ENCODE measurements at places on chromosomes 4 and X. TPM values are rescaled to one million over a fixed set of nuclear protein-coding genes. Genes with fewer than 3 reads are reported as not detected.

DNA sequence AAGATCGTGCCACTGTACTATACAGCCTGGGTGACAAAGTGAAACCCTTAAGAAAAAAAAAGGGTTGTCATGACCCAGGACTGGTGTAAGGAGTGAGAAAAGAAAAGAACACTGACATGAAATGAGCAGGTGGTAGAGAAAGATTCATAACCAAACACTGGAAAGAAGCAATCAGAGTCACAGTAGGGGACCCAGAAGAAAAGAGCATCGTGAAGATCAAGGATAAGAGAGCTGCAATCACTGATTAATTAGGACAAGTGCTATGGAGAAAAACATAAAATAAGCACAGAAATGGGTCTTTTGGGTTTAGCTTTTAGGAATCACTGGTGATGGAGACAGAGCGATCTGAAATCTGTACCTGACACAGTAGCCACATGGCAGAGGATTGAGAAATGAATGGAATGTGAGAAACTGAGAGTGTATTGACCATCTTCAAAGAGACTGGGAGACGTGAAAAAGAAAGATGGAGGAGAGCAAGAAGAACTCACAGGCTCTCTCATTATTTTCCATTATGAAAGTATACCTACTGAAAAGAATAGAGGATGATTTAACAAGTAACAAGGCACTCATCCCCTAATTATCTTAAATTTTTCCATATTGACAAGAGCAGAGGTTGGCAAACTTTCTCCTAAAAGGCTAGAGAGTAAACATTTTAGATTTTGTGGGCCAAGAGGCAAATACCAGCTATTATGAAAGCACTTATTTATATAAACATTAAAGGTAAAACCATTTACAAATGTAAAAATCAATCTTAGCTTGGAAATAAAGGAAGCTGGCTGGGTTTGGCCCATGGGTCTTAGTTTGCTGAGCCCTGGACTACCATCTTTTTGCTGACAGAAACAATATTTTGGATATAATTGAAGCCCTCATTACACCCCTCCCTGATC, 7.3 kb downstream of the TMEM154 start:
- DNase-seq: no peak

DNA sequence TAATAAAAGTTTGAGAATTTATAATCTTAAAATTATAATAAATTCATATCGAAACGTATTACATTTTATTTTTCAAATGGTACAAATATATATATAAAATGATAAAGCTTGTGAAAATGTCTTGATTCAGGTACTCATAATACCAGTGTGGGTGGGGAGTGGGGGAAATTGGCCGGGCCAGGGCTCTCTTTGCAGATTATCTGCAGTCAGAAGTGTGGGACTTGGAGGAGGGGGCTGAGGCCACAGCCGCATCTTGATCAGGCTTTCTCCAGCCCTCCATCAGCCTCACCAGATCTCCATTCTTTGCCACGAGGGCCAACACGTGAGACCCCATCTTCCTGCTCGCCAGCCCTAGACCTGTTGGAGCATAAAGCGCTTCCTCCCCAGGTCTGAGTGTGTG, 86.7 kb downstream of the STIM2 start:
- no peak for DNase-seq

DNA sequence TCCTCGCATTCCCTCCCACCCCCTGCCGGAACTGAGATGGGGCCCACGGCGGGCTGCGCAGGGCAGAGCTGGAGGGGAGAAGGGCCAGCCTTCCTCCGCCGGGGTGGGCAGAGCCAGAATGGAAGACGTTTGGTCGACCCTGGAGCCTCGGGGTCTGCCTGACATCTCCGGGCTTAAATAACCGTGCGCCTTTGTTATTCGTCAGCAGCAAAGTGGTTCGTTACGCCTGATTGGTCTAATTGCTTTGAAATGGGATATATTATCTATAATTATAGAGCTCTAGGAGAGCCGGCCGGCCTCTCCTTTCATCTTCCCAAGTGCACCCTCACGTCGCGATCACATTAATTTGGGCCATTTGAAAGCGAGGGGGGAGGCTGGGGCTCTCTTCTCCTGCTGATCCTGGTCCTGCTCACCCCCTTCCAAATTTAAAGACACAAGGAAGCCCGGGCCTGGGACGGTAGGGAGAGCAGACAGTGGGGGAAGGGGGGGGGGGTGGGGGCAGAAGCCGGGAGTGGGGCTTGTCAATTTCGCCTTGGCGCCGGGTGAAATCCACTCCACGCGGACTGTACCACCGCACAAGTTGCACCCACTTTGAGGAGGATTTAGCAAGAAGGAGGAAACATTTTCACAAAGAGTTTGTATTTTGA, 4.7 kb upstream of the MSX1 start:
- DNase-seq: no peak

DNA sequence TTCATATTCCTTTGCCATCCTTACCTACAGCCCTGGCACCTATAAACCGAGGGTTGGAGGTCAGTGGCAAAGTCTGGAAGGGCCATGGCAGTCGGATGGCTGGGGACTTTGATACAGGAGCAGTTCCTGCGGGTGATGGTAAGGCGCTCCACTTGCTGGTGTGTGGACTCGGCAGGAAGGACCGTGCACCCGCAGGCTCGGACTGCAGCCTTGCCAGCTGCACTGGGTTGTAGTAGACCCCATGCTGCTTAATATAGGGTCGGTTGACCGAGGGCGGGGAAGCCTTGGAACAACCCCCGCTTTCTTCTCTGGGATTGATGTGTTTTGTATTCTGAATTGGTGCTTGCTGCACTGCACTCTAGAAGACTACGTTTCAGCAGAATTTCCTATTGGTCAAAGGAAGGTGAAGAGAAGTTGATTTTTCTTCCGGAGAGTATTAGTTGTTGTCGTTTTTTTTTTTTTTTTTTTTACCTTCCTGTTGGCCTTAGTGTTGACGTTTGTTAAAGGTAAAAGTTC, 638 bp downstream of the BLTP1 start:
- peak; percentile 68 for DNase-seq

The NRK gene
- 3.9 TPM for total RNA-seq

DNA sequence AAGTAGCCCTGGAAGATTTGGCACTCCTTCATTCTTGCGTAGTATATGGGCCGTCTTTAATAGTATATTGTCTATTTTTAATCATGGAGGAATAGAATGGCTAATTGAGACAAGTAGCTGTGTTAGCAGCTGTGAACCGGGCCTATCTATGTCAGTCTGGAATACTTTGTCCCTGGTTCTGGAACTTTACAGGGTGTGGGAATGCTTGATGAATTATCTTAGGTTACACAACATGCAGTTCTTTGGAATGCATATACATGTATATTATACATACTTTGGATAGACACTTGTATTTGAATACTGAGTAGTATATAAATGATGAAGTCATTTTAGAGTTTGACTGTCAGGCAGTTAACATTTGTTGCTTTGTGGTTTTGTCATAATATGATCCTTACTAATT, 37.4 kb downstream of the PDLIM5 start:
- no peak for DNase-seq

- DNase-seq: peak; percentile 56
Observed at GRCh38 chr4:128782076-128782715, 27.3 kb upstream of the JADE1 start.

- DNase-seq: no peak
Observed at GRCh38 chr4:99154658-99155342, 10.7 kb upstream of the ADH4 start.

- no peak for DNase-seq
Observed at GRCh38 chrX:130162094-130162735, 3.4 kb downstream of the AIFM1 start.

DNA sequence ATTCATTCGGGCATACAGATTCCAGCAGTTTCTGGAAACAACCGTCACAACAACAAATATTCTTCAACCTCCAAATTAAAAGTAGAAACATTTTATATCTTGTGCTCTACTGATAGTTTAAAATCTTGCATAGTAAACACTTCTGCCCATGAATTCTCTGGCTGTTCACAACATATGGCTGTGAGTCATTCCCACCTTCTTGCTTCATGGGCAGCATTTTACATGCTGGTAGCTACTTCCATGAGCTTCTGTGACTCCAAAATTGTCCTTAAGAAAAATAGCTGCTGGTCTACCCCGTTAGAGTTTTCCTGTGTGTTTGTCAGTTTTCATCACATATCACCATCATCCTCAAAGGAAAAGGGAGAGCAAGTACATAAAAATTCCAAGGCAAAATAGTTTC, 22.7 kb downstream of the PNPLA4 start:
- DNase-seq: no peak

DNA sequence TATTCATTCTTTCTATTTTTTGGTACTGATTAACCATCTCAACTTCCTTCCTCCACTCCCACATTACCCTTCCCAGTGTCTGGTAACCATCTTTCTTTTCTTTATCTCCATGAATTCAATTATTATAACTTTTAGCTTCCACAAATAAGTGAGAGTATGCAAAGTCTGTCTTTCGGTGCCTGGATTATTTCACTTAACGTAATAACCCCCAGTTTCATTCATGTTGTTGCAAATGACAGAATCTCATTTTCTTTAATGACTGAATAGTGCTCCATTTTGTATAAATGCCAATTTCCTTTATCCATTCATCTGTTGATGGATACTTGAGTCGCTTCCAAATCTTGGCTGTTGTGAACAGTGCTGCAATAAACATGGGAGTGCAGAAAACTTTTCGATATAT, 940.4 kb downstream of the GLUD2 start:
- DNase-seq: no peak

DNA sequence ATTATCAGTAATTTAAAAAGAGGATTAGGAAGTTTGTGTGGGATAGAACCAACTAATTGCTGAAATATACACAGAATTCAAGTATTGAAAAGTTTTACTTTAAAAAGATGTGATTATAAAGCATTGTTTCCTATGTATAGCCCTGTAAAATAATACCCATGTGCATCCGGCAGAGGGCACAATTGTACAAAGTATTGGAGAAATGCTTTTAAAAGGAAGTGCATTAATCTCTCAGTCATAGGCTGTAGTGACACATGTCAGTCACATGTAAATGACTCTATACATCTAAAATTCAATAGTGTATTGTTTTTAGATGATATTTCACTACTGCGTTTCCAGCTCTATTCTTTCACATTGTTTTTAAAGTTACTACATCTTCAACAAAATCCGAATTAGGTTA, 9.7 kb upstream of the GEMIN8 start:
- peak; percentile 30 for DNase-seq

The HTT gene
- 23.9 TPM for total RNA-seq

DNA sequence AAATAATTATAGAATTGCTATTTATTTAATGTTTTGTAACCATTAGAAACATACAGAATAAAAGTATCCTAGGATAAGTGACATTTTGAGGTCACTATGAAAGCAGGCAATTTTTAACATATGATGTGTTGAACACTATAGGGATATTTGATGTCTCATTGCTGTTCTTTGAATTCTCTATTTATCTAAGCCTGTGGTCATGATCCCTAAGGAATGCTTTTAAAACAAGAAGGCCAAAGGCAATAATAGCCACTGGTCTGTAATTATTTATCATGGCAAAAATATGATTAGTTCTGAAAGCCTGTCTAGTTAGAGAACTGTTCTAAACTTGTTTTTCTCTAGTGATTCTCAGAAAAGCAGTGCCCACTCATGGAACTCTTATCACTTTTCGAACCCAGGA, 186.6 kb downstream of the RPA4 start:
- DNase-seq: no peak

DNA sequence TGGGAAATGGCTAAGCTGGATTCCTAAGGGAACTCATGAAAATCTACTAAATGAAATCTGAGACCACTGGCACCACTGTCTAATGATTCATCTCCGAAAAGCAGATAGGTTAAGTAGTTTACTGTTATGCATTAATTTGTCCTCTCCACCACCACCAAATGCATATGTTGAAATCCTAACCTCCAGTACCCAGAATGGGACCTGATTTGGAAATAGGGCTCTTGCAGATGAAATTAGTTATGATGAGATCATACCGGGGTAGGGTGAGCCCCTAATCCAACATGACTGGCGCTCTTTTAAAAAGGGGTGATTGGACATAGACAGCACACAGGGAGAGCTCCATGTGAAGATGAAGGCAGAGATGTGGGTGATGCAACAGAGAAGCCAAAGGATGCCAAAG, 124.9 kb upstream of the GUCY1A1 start:
- no peak for DNase-seq

DNA sequence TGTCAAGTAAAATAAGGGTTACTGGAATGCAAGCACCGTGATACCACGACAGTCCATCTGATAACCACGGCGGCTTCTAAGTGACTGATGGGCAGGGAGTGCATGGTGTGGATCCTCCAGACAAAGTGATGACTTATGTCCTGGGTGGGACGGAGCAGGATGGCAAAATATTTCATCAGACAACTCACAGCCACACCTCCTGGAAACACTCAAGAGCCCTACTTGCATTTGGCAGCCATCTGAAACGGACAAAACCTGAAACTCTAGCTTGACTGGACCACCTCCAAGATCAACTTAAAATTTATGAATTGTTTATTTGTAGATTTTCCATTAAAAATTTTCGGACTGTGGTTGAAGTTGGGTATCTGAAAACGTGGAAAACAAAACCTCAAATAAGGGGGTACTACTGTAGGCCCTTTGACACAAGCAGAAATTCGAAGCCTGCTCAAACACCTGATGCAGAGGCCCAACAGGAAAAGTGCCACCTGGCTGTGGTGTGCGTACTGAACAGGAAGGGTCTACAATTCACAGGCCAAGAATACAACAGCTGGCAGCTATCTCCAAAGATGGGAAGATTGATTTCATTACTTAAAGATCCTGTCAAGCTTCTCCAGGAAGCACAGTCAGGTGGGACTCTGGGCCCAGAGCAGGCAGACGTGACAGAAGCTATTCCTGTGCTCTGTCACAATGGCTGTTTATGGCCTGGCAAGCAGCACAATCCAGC, 26.0 kb downstream of the LRIT3 start:
- DNase-seq: no peak

- DNase-seq: no peak
Observed at GRCh38 chrX:44244008-44244407, 99.5 kb downstream of the EFHC2 start.

The DCX gene
- not detected for total RNA-seq

- DNase-seq: no peak
Observed at GRCh38 chr4:188819233-188819632, 680.0 kb downstream of the TRIML1 start.

DNA sequence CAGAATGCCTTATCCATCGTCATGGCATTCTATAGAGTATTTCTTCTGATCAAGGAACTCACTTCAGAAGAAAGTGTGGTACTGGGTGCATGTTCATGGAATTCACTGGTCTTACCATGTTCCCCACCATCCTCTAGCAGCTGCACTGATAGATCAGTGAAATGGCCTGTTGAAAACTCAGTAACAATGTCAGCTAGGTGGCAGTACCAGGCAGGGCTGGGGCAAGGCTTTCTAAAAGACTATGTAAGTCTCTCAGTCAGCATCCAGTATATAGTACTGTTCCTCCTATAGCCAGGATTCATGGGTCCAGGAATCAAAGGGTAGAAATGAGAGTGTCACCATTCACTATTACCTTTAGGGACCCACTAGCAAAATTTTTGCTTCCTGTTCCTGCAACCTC, 15.8 kb upstream of the LDB2 start:
- no peak for DNase-seq

The SULT1B1 gene
- total RNA-seq: 0.54 TPM

The NUDT11 gene
- total RNA-seq: not detected

The CHRNA9 gene
- not detected for total RNA-seq
